ENCODE measurements at places on chromosomes 13 and 19.

DNA sequence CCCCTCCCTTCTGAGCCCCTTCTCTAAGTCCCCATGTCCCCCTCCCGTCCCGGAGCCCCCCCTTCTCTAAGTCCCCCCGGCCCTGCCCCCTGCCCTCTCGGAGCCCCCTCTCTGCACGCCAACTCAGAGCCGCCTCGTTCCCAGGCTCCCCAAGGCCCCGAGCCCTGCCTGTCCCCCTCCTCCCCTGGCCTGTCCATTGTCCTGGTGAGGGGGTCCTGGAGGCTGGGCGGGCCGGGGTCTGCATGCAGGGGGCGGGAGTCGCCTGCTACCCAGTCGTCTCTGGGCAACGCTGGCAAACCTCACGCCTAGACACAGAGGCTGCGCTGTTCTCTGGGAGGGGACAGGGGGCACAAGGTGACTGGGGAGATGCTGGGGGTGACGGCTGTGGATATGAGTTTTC lies 39.2 kb upstream of the SEMA6B start:
- no peak for DNase-seq

GRCh38 chr13:51938454-51938853 lies 72.8 kb downstream of the ATP7B start:
- no peak for DNase-seq

- no peak for DNase-seq
Observed at GRCh38 chr13:50580684-50581305, 262.7 kb downstream of the DLEU7 start.

GRCh38 chr19:11069561-11069960 lies 19.7 kb upstream of the LDLR start:
- DNase-seq, result no peak

DNA sequence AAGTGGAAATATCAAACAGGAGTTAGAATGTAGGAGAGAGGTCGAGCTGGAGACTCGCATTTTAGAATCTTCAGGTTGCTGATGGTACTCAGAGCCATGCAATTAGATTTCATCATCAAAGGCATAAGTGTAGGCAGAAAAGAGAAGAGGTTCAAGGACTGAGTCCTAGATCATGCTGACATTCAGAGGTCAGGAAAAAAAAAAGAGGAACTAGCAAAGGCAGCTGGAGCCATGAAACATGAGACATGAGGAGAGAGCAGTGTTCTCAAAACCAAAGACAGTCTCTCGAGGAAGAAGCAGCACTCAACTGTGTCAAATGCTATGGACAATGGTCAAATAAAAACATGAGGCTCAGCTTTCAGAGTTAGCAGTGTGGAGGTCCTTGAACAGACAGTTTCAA lies 12.4 kb upstream of the TPP2 start:
- no peak for DNase-seq

- DNase-seq, result no peak
Observed at GRCh38 chr13:38361542-38362262, 12.1 kb downstream of the UFM1 start.

- no peak for DNase-seq
Observed at GRCh38 chr13:37701306-37701705, 102.7 kb upstream of the POSTN start.

- DNase-seq, result no peak
Observed at GRCh38 chr19:29636553-29637360, 28.5 kb upstream of the PLEKHF1 start.

DNA sequence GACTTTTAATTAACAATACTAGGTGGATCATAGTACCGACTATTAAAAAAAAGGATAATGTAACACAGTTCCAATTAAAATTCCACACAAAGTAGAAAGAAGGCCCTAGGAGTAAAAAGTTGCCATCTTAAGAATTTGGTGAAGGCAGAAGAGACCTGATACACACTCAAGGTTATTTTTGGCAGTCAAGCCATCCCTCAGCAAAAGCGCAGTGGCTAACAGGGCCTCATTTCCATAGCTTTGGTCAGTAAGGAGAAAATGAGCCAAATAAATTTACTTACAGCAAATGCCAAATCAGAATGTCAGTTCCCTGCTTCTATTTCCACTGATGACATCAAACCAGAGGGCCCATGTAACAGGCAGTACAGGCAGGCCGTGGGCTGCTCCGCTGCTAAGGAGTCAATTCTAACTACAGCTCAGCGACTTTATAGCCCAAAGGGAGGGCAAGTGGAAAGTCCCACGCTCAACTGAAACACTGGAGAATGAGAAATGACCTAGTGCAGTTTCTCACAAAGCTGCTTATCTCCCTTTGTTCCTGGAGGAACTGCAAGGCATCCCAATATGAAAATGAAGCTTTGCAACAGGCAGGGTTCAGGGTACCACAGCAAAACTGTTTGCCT lies 6.3 kb downstream of the ARGLU1 start:
- no peak for DNase-seq

DNA sequence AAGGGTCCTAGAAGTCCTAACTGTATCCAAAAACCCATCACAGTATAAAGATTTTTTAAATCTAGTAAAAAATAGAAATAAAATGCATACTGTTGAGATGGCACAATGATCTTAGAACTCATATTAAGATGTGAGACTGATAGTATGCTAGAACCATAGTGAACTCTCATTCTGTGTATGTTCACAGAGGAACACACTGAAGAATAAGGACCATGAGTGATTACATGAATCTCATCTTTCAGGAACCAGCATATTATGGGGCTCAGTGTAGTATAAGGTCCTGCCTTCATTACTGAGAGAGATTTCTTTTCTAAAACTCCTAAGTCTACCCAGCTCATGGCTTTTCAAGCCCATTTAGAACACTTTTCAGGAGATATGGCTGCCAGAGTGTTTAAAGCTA lies 59.8 kb upstream of the RFC3 start:
- no peak for DNase-seq

GRCh38 chr13:96381681-96382080 lies 291.8 kb downstream of the HS6ST3 start:
- DNase-seq, result no peak

DNA sequence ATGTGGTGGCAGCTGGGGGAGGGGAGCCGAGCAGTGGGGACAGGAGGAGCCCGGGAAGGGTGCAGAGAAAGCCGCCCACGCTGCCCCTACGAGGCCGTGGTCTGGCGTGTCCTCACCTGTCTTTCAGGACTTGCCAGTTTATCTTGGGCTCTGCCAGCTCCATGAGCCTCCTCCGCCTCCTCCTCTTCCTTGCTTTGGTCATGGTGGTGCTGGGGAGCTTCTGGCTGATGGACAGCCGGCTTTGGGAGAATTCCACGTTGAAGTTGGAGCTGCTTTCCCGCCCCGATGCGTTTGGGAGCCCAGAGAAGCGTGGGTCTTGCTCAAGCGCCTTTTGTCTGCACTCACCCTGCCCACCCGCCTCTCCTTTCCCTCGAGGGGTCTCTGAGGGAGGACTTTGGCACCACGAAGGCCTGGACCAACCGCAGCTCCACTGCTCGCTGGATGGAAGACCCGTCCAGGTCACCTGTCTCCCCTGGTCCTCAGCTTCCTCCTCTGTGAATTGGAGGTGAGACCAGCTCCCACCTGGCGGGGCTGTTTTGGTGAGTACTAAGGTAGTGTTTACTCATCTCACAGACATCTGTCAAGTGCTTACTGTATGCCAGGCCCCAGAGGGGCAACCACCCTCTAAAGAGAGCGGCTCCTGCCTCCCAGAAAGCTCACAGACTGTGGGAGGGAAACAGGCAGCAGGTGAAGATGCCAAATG lies 29.7 kb upstream of the MIER2 start:
- DNase-seq, result no peak

GRCh38 chr13:97182111-97182890 lies 39.8 kb upstream of the MBNL2 start:
- no peak for DNase-seq

GRCh38 chr13:74361274-74361673 lies 227.1 kb upstream of the KLF12 start:
- DNase-seq, result no peak

DNA sequence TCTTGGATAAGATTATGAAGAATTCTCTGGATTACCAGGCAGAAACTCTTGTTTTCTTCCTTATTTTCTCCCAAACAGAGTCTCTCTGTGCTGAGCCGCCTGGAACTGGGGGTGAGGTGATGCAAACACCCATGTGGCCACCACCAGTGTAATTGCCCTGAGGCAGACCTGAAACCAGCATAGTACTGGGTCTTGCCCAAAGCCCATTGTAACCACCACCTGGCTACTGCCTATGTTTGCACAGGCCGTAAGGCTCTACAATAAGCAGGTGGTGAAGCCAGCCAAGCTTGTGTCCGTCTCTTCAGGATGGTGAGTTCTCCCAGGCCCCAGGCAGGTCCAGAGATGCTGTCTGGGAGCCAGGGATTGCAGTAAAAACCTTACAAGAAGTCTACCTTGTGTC lies 18.9 kb upstream of the KBTBD7 start:
- no peak for DNase-seq

- DNase-seq, result no peak
Observed at GRCh38 chr13:70249332-70250064, 141.2 kb upstream of the KLHL1 start.

DNA sequence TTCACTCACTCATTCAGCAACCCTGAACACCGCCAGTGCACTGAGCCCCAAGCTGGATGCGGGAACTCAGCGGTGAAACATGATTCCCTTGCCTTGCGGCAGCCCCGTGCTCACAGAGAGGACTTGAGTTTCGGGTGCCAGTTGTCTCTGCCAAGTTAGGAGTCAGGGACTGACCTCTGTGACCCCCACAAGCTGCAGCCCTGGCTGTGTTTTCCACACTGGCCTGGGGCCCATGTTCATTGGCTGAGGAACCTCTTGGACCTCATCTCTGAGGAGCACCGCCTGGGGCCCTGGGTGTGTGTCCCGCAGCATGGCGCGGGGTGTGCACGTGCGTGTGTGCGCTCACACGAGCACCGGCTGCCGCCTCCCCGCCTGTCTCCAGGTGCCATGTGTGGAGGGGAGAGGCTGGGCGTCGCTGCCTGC lies 31.0 kb downstream of the CAPN12 start:
- no peak for DNase-seq

DNA sequence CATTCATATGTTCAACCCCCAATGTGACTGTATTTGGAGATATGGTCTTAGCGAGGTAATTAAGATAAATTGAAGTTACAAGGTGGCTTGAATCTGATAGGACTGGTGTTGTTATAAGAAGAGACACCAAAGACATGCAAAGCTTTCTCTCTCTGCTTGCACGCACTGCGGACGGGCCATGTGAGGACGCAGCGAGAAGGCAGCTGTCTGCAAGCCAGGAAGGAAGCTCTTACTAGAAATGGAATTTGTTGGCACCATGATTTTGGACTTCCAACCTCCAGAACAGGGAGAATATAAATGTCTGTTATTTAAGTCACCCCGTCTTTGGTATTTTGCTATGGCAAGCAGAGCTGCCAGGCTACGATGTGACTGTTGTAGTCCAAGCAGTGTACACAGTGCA lies 4.8 kb downstream of the DLEU7 start:
- no peak for DNase-seq

- no peak for DNase-seq
Observed at GRCh38 chr19:10687518-10688288, 13.5 kb upstream of the QTRT1 start.

DNA sequence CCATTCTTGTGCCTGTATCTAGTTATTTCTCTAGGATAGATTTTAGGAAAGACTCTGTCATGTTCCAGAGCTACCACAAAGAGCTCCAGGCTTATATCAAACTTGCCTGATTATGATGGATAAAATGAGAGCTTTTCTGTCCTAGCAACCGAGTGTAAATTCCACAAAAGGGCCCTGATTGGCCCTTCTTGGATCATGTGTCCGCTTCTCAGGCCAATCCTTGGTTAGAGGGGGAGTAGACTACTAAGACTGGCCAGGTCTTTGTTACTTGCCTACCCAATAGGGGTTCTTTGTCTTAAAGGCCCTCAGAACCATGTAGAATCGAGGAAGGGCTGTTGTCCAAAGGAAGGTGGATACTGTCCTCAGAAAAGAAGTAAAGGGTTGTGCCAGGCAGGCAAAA lies 2.4 kb downstream of the DHX34 start:
- DNase-seq, result no peak

DNA sequence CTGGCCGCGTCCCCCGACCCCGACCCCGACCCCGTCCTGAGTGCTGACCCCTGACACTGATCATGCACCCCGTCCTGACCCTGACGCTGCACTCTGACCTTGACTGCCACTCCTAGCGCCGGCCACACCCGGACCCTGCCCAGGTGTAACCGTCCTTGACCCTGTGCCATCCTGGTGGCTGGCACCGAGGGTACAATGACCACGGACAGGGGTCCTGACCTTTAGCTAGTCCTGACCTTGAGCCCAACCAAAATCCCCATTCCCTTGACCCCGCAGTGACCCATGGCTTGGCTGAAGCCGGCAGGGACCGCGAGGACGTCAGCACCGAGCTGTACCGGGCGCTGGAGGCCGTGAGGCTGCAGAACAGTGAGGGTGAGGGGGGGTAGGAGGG lies 25.9 kb downstream of the CLEC4M start:
- DNase-seq, result no peak

GRCh38 chr13:112695121-112695520 lies 5.3 kb downstream of the ATP11A start:
- no peak for DNase-seq

DNA sequence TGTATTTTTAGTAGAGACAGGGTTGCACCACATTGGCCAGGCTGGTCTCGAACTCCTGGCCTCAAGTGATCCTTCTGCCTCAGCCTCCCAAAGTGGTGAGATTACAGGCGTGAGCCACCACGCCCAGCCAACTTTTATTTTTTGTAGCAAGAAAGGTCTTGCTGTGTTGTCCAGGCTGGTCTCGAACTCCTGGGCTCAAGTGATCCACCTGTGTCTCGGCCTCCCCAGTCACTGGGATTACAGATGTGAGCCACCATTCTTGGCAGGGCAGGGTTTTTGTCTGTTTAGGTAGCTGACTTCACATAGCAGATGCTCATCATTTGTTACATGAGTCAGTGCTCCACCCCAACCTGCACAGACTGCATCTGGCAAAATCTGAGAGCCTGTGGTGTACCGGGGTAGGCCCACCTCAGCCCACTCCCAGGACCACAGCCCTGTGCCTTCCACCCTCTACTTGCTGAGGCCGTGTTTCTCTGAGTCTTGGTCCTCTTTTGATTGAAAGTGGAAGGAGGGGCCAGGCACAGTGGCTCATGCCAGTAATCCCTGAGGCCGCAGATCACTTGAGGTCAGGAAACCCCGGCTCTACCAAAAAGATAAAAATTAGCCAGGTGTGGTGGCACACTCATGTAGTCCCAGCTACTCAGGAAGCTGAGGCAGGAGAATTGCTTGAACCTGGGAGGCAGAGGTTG lies 4.2 kb upstream of the TNPO2 start:
- no peak for DNase-seq

DNA sequence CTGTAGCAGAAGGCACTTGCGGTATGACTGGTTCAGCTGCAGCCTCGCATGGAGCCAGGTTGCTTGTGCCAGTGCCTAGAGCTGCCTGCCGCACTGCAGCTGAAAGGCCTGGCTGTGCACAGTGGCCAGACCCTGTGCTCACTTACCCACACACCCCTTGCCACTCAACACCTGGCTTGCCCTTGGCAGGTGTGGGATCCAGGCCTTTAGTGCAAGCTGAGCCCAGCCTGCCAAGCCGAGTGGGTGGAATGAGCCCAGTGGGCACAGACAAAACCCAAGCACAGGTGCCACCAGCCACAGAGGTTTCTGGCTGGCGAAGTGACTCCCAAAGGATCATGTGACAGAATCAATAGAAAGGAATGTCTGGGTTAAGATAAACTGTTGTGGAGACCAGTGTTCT lies 19.5 kb downstream of the LIG4 start:
- no peak for DNase-seq
